CD4-positive, alpha-beta T cell treated with Interleukin-17A for 1 hour (primary cell): ENCODE measurements at places on chromosomes 16 and 17.

DNA sequence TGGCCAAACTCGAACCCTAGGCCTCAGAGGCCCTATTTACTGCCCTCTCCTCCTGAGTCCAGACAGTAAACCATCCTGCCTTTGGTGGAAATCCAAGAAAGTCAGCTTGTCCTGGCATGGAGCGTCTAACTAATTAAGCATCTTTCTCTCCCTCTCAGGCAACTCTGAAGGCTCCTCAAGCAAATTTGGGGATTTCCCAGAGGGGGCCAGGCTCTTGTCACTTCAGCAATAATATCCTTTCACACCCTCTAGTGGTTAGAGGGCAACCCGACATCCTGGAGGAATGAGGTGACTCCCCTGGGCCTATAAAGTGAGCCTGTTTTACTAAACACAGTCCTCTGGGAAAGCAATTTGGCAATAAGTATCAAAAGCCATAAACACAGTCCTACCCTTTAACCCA, 60.4 kb downstream of the NOG start:
- peak; percentile 71 for DNase-seq

- DNase-seq, result no peak
These were observed 3.1 kb upstream of the AP2B1 start for GRCh38 chr17:35584061-35584460.

- DNase-seq, result no peak
These were observed 26.8 kb upstream of the WSCD1 start for GRCh38 chr17:6043405-6043804.

GRCh38 chr17:66564992-66565465, 262.6 kb downstream of the PRKCA start:
- DNase-seq, result no peak

GRCh38 chr16:19292186-19292585, 6.7 kb downstream of the CLEC19A start:
- DNase-seq, result no peak

DNA sequence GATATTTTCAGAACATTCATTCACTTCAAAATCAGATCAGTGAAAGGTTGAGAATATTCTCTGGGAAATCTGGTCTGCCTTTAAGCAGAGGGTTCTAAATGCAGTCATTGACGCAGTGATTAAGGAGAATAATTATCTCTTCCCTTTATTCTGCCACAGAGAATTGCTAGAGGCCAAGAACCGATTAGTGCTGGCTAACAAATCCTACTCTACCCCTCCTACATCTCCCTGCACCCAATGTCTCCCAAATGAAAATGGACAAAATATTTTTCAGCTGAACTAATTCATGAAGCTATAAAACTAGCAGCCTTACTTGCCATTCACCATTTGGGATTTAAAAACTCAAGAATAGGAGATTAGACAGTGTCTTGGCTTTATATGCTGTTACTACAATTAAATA, 185.5 kb upstream of the SOX9 start:
- no peak for DNase-seq

- peak; percentile 69 for DNase-seq
These were observed 31.4 kb downstream of the ACTG1 start for GRCh38 chr17:81481073-81481799.

DNA sequence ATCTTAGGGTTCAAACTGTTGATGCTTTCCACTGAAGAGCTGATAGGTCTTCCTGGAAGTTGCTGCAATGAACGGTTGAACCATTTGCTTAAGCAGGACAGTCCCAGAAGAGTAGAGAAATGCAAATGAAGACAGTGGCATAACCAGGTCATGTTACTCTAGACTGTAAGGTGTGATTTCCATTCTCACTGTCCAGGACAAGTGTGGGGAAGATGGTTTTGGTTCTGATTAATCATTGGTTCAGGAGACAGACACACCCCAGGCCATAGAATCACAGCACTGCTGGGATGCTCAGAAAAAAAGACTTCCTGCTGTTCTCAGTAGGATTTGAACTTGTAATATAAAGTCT, 34.8 kb upstream of the XYLT2 start:
- DNase-seq, result no peak

GRCh38 chr17:48374650-48375230, 55.3 kb downstream of the SKAP1 start:
- peak; percentile 51 for DNase-seq

- DNase-seq, result no peak
These were observed 105.3 kb upstream of the SMURF2 start for GRCh38 chr17:64767269-64767997.

DNA sequence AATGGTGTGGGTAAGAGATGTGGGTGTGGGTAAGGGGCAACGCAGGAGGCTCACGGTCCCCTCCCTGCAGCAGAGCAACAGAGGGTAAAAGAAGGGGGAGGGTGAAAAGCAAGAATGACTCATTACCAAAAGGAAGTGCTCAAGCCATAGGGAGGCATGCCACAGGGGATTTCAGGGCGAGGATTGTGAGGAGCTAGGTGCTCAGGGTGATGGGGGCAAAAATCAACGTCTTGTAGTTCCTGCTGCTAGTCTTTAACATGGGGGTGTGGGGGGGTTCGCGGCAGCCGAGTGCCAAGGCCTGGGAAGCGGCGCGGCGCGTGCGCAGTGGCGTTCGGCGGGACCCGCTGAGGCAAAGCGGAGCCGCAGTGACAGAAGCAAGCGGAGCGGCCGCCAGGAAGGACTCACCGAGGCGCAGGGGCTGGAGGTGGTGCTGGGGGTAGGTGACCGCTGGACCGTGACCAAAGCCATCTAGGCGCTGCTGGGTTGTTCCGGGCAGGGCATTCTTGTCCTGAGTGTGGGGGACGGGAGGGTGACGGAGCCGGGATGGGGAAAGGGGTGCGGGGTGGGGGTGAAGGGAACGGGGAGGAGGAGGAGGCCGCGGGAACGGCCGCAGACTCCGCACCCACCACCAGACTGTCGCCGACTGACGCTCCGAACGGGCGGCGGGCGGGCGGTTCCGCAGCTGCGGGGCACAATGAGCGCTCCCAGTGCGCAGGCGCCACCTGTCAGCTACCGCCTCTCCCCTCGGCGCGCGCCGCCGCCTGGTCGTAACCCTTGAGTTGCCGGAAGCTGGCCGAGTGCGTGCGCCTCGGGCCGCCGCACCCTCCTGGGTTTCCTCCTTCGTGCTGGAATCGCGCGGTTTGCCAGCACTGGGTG, at the start of gene SSH2:
SSH2 (minus strand) TSS at position 696 of the 876 bp plus-strand sequence; CDS start at position 468, 228 bp downstream.
- DNase-seq, result peak; percentile 88

- no peak for DNase-seq
These were observed 298.1 kb upstream of the IRX5 start for GRCh38 chr16:54632322-54633220.

DNA sequence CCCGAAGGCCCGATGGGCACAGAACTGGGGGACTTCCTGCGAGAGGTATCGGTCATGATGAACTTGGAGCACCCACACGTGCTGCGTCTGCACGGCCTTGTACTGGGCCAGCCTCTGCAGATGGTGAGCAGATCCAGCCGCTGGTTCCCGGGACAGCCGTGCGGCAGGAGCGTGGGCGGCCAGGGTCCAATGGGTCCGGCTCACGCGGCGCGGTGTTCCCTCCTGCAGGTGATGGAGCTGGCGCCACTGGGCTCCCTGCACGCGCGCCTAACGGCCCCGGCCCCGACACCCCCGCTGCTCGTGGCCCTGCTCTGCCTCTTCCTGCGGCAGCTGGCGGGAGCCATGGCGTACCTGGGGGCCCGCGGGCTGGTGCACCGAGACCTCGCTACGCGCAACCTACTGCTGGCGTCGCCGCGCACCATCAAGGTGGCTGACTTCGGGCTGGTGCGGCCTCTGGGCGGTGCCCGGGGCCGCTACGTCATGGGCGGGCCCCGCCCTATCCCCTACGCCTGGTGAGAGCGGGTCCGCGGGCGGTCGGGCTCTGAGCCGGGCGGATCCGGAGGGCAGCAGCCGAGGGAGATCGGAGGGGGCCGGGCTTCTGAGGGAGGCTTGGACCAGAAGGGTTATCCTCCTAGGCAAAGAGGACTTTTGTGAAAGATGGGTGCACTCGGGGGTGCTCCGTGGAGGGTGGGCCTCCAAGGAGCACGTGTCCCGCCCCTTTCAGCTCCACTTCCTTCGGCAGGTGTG, 3.0 kb downstream of the TNK1 start:
- DNase-seq, result peak; percentile 84

DNA sequence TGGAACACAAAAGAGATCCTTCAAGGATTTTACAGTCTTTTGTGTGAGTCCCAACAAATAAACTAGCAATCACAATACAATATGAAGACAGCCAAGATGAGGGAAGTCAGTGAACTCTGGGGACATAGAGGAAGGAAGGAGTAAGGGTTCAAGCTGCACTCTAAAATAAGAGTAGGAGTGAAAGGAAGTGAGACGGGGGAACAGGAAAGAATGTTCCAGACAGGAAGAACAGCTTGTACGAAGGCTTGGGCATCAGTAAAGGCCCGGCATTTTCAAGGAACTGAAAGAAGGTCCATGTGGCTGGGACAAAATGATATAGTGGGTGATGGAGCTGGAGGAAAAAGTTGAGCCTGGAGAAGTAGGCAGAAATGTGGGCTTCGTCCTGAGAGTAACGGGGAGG, 4.5 kb downstream of the CCL17 start:
- no peak for DNase-seq
